ENCODE measurements at places on chromosomes 16 and 17.

- DNase-seq: no peak
Observed at GRCh38 chr16:26070302-26071100, 378.7 kb downstream of the HS3ST4 start.

- DNase-seq: no peak
Observed at GRCh38 chr16:19700319-19700781, 17.7 kb downstream of the KNOP1 start.

GRCh38 chr17:3723188-3723555, 531 bp upstream of the HASPIN start:
- DNase-seq: no peak

DNA sequence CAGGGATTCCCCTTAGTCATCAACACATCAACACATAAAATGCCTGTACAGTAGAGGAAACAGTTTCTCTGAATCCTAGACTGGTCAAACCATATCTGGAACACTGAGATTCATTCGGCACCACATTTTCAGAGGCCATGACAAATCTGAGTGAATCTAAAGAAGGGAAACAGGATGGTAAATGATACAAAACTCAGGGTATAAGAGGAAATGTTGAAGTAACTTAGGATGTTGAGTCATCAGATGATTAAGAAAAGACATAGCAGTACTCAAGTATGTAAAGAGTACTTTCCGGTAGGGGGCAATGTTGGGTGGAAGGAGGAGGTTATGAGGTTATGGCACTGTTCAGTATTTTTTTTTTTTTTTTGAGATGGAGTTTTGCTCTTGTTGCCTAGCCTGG, 358.5 kb upstream of the PMFBP1 start:
- no peak for DNase-seq

- peak; percentile 82 for DNase-seq
Observed at GRCh38 chr16:20611975-20612481, 35.9 kb upstream of the ACSM2B start.

GRCh38 chr16:89319886-89320781, 102.6 kb downstream of the ZNF778 start:
- DNase-seq: peak; percentile 75

DNA sequence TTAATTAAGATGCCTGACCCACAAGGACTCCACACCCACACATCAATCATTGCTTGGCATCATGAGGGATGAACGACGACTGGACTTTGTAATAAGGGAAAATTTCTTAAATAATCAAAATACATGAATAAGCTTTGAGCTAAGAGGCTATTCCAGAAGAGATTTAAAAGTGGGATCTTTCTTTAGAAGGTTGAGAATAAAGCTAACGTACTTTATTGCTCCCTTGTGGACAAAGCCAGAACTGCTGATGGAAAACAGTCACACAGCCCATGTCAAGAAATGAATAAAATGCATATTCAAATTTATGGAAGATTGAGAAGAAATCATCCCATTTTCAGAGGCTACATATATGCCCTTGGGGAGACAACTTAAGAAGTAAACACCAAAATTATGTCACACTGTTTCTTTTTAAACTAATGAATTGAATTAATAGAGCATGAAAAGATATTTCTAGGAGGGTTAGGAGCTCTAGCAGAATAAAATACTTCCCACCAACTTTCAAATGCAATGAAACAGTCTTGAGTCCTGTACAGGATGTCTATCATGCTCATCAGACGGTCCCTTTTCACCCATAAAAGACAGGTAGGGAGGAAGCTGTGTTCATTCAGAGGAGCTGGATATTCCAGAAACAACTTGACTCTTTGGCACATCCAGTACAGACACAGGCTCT, 60.2 kb upstream of the PHOSPHO1 start:
- no peak for DNase-seq

- no peak for DNase-seq
Observed at GRCh38 chr16:82899731-82900450, 273.1 kb downstream of the CDH13 start.

- DNase-seq: no peak
Observed at GRCh38 chr16:26454102-26454501, 612.6 kb upstream of the C16orf82 start.

- DNase-seq: no peak
Observed at GRCh38 chr17:82553210-82553930, 33.8 kb downstream of the FOXK2 start.

DNA sequence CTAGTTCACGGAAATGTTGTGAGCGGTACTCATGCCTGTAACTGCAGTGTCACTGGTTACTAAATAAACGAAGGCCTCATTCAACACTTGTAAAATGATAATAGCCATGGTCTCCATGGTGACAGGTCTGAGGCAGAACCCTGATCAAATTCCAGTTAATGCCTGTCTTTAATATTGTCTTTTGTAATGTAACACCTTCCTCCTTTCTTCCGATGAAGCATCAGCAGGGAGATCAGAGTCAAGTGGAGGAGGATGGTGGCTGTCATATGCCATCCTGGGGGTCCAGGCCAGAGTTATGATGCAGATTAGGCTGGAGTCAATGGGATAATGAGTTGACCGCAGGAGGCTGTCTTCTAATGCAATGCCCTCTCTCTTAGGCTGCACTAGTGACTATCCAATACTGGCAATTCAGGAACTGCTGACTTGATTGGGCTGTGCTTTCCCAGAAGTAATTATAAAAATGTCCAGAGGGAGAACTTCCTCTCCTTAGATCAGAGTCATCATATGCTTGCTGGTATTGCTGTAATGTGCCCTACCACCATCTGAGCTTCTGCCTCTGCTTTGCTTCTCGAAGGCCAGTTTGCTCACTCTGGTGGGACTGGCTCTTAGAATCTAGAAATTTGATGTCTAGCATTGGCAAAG, 419.1 kb downstream of the CA10 start:
- DNase-seq: no peak

- DNase-seq: no peak
Observed at GRCh38 chr16:78775161-78775561, 675.7 kb downstream of the WWOX start.

DNA sequence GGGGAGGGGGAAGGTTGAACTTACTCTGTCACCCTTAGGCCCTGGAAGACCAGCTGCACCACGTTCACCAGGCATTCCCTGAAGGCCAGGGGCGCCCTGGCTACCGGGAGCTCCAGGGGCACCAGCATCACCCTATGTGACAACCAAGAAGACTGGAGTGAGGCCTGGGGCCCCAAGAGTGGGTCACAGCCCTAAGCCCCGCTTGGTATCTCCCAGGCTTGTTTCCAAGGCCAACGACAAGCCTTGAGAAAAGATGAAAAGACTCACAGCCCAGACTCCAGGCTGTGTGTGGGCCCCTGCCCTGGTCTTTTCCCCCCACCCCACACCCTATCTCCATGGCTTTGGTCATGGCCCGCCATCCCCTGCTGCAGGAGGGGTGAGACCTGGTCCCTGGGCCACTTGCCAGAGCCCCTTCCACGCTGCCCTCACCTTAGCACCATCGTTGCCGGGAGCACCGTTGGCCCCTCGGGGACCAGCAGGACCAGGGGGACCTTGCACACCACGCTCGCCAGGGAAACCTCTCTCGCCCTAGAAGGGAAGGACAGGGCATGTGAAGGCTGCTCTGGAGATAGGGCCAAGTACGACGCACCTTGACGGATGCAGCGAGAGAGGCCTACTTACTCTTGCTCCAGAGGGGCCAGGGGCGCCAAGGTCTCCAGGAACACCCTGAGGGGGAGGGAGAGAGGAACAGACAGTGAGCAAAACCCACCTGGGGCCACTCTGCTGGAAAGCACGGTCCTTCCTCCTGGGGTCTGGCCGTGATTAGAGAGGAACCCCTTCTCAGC, 9.9 kb downstream of the COL1A1 start:
- no peak for DNase-seq

DNA sequence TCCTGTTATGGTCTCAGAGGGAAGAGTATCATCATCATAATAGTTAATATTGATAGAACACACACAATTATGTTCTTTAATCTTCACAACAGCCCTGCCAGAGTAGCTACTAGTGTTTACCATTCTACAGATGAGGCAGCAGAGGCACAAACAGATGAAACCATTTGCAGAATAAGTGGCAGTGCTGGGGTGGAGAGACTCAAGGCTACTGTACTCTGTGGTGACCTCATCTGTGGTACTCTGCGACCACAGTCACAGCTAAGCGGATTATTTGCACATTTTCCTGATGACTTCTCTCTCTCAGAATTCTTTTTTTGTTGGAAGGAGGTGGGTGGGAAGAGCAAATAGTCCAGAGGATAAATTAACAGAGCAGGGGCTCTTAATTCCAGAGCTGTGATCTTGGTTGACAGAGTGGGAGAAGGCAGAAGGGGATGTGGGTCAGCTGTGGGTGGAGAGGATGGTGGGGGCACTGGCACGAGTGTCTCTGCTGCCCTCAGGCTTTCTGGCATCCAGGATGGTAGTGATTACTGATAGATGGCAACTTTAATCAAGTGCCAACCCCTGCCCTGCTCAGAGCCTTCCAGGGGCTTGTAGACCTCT, 41.8 kb downstream of the MRM1 start:
- no peak for DNase-seq

- DNase-seq: no peak
Observed at GRCh38 chr17:38748892-38749222, 721 bp upstream of the PCGF2 start.

- DNase-seq: no peak
Observed at GRCh38 chr17:39036009-39036408, 68.8 kb upstream of the FBXO47 start.

- DNase-seq: no peak
Observed at GRCh38 chr16:29927070-29927905, 1.3 kb upstream of the KCTD13 start.

DNA sequence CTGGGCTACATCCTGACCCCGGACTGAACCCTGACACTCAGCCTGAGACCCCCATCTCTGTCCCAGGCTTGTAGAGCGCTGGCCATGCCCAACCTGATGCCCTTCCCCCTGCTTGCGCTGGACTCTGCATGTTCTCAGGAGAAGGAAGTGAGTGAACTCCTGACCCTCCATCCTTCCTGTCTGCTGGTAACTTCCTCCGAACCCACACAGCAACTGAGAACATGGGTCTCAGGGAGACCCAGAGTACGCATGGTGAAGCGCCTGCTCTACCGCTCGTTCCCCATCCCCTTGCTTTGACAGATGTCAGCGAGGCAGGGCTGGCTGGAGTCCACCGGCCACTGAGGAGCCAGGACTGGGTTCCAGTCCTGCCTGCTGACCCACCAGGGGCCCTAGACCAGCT, 6.1 kb downstream of the CAMKK1 start:
- DNase-seq: peak; percentile 55

- peak; percentile 80 for DNase-seq
Observed at GRCh38 chr17:39225959-39226683, 376 bp upstream of the STAC2 start.

- no peak for DNase-seq
Observed at GRCh38 chr16:64736857-64737256, 385.0 kb downstream of the CDH11 start.

DNA sequence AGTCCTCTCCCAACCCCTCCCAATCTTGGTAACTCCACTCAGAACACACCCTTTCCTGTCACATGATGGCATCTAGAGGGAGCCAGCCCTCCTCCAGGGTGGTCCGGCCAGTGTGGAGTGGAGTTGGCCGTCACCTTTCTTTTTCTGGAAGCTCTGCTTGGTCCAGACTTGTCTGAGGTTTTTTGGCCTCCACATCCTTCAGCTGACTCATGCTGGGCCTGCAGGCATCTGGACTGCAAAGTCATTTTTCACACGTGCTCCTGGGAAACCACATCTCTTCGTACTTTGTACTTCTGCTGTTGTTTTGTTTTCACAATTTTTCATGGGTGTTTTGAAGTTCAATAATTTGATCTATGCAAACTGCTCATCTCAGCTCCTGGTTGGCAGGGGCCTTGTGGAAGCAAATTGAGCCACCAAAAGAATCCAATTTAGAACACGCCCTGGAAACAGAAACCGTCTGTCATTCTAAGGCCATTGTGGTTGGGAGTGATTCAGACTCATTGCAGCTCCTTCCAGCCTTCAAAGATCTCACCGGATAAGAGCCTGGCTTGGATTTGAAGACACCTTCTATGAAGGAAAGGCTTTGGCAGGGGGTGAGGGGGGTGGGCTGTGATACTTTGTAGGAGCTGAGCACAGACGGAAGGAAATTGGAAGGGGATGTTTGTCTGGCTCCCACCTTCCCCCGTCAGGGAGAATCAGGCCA, 42.4 kb upstream of the NF1 start:
- DNase-seq: peak; percentile 54

DNA sequence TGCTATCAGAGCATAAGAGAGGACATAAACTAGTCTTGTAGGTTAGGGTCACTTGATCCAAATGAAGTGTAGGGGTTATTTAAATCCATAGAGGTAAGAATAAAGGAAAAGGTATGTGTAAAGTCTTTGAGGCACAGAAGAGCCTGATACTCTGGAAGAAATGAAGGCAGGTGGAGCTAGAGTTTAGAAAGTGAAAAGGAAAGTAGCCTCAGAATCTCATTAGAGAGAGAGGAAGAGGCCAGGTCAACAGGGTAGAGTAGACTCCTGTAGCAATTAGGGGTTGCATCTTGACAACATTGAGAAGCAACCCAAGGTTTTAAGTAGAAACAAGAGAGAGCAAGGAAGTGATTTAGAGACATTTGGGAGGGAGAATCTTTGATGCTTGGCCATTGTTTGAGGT, 235.2 kb upstream of the SOX9 start:
- no peak for DNase-seq

GRCh38 chr17:37317867-37318266, 57.9 kb upstream of the C17orf78 start:
- no peak for DNase-seq

DNA sequence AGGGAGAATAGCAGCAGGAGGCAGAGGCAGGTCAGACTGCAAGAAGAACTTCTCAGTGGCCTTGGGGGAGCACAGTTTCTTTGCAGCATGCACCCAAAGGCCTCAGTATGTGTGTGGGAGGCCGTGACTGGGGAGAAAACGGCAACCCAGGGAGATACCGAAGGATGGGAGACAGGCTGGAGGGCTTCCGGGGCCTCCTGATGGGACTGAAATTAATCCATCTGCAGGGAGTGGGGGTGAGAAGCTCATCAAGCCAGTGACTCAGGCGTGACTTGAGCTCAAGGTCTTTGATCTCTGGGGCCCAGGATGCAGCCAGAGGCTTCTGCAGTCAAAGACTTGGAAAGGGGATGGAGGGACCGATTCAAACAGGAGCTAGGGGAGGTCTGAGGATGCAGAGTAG, 5.1 kb upstream of the C17orf113 start:
- DNase-seq: no peak

DNA sequence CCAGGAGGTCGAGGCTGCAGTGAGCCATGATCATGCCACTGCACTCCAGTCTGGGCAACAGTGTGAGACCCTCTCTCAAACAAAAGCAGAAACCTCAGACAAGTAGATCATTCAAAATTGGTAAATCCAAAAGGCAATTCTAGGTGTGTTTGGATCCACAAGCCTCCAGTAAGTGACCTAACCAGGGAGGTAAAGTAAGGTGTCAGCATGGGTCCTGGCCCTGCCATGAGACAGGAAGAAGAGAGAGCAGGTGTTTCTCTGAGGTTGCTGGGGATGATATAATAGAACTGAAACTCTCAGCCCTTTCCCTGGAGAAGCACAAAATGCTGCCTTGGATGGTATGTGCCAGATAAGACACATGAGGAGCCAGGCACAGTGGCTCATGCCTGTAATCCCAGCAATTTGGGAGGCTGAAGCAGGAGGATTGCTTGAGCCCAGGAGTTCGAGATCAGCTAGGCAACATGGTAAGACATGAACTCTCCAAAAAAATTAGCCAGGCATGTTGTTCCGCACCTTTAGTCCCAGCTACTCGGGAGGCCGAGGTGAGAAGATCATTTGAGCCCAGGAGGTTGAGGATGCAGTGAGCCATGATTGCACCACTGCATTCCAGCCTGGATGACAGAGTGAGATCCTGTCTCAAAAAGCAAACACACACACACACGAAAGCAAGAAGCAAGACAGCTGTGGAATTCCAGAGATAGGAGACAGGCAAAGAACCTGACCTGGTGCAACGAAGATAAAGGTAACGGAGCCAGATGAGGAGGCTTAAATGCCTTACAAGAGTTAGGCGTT, 6.5 kb downstream of the TM4SF5 start:
- no peak for DNase-seq

- no peak for DNase-seq
Observed at GRCh38 chr16:52167328-52167727, 379.6 kb downstream of the TOX3 start.
